ENCODE measurements at places on chromosomes 2 and 18.

DNA sequence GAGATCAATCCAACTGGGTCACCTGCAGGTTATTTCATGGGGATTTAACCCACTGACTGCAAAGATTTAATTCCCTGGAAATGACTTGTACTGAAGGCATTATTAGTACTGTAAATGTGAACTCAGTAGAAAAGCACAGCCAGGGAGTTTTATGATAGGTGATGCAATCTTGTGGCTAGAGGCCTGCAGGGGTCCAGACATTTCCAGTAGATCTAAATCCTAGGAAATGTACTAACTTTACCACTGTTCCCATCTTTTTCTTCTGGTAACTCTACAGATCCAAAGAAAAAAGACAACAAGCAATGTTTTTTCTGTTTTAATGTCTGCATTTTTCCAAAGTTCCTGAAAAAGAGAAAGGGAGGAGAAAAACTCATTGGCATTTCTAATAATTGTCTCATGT is 500.1 kb downstream of the ARHGAP15 start:
- ATAC-seq: no peak

DNA sequence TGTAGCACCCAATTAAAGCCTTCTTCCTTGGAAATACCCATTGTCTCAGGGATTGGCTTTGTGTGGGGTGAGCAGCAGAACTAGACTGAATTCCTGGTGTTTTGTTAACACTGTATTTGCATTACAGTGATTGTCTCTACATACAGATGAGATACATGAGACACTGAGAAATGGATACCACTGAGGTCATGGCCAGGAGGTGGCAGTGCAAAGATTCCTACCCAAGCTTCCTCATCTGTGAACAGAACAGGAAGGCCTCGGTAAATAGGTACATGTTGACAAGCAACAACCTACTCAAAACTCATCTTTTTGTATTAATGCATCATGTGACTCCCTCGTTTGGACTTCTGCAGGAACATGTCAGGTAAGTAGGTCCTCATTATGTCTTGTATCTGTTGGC is 445.8 kb upstream of the RGPD4 start:
- no peak for ATAC-seq

GRCh38 chr2:64296140-64296480 is 151.9 kb upstream of the PELI1 start:
- peak; percentile 97 for ATAC-seq

- no peak for ATAC-seq
Measured at GRCh38 chr2:236343400-236344161, 79.4 kb upstream of the ASB18 start.

DNA sequence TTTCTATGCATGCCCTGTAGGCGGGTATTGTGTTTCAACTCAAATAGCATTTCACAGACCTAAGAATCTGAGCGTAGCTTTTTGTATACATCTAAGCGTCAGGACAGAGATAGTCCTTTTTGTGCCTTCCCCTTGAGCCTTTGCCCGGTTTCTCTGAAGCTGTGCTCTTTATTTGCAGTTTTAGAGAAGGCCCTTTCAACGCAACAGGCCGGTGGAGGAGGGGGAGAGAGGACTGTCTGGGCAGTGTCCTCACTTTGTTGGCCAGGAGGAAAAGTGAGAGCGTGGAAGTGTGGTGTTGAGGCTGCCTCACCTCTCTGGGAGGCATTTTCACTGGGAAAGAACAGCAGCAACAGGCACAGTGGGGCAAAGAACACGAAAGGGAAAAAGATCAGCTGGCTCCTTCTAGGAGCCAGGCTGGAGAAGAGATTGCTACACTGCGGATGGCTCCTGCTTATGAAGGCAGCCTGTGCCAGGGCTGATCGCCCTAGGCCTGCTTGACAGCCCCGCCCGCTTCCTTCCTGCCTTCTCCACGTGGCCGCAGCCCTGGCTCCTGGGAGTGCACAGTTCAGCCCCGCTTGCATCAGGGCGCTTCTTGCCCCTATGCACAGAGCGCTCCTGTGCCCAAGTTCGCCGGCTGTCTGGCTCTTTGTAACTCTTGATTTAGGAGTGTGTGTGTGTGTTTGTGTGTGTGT is 195.6 kb upstream of the POU3F3 start:
- ATAC-seq: peak; percentile 88

GRCh38 chr2:127172306-127172705 is 47.8 kb downstream of the CYP27C1 start:
- no peak for ATAC-seq

DNA sequence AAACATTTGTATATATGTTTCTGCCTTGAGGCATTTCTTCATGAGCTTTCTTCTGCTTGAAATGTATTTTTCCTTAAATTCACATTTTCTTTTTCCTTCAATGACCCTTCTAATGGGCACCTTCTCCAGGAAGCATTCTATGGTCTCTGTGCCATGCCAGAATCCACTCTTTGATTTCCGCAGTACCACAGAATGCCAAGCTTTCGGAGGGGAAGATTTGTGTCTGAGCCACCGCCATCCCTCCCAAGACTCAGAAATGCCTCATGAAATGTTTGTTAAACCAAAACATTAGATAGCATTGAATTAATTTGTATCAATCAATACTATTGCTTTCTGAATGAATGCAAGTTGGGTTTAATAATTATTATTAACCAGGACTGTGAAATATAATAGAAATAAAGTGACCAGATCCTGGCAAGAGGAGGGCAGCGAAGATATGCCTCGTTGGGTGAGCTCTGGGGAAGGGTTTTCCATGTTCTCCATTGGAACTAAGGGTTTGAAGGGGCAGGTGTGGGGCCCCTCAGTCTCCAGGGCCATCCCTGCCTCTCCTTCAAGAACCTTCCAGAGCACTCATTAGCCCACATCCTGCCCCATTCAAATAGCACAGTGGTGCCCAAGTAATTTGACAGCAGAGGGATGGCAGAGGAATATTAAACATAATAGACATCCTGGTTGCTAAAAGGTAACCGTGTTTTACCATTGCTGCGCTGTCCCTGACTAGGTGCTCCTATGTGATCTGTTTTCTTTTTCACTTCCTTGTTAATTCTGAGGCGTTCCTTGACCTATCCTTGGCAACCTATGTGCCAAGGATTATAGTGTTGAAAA is 189.6 kb downstream of the MYCN start:
- ATAC-seq: no peak

DNA sequence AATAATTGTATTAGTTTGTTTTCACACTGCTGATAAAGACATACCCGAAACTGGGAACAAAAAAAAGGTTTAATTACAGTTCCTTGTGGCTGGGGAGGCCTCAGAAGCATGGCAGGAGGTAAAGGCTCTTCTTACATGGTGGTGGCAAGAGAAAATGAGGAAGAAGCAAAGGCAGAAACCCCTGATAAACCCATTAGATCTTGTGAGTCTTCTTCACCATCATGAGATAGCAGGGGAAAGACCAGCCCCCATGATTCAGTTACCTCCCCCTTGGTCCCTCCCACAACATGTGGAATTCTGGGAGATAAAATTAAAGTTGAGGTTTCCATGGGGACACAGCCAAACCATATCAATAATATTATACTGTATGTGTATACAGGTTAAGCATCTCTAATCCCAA is 73.3 kb upstream of the CABLES1 start:
- no peak for ATAC-seq

- no peak for ATAC-seq
Measured at GRCh38 chr18:62409821-62410220, 84.7 kb downstream of the TNFRSF11A start.

- ATAC-seq: no peak
Measured at GRCh38 chr2:164048729-164049128, 312.9 kb upstream of the FIGN start.

GRCh38 chr2:45629971-45630370 is 18.9 kb upstream of the SRBD1 start:
- ATAC-seq: no peak

- no peak for ATAC-seq
Measured at GRCh38 chr2:149205143-149205542, 125.2 kb upstream of the LYPD6 start.

- no peak for ATAC-seq
Measured at GRCh38 chr2:134011936-134012586, 241.8 kb upstream of the MGAT5 start.

DNA sequence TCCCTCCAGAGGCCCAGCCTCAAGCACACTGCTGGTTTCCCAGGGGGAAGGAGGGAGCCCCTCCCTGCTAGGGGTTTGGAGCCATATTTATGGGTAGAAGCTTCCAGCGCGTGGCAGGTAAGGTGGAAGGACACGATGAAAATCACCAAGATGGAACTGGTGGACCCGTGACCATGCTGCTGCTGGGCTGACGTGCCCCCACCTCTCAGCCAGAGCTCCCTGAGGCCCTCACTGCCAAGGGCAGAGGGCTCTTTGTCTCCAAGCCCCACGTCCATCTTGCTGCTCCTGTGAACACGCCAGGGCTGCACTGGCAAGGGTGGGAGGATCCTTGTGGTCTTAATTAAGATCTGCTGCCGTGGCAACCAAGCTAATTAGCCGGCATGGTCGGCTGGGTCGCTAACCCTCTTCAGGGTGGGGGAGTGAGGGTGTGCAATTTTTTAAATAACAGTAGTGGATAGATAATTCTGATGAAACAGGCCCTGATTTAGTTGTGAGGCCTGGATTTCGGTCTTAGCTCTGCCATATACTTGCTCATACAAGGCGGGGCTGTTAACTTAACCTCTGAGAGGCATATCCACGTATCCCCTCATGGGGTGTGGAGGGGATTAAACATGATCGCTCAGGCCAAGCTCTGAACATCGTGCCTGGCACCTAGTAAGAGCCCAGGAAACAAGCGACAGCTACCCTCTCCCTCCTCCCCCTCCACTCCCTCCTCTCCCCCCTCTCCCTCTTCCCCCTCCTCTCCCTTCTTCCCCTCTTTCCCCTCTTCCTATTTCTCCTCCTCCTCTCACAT is 232.8 kb downstream of the CELF4 start:
- ATAC-seq: no peak

- no peak for ATAC-seq
Measured at GRCh38 chr2:64212346-64212745, 68.1 kb upstream of the PELI1 start.

DNA sequence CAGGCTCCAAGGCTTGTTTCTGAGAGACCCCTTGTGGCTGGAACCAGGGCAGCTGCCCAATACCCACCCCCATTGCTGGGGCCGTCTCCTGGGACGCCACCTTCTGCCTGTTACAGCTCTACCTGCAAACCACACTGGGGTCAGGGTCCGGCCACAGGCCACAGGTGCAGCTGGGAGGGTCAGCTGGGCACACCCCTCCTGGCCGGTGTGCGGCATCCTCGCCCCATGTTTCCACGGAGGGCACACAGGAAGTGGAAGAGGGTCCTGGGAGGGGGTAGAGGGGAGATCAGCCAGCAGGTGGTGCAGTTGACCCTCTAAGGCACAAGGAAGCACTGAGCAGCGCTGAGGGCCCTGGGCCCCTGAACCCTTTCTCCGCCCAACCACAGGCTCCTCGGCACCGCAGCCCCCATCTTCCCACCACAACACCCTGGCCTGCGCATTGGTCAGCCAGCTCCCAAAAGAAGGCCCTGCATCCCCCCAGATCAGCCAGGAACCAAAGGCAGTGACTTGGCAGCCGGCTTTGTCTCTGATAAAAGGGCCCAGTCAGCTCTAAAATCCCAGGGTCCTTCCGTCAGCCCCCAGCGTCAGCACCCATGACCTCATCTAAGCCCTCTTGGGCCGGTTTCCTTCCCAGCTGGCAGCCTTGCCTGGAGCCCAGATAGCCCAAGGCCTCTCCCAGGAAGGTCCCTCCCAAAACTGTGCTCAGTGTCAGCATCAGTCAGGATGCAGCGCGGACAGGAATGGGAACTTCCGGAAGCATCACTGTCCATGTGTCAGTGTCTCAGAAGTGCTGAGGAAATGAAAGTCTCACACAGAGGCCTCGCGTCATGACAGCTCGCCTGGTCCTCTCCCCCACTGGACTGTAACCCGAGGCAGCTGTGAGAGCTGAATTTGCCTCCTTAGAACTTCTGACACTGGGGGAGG is 1.7 kb downstream of the ERFE start:
- ATAC-seq: no peak

DNA sequence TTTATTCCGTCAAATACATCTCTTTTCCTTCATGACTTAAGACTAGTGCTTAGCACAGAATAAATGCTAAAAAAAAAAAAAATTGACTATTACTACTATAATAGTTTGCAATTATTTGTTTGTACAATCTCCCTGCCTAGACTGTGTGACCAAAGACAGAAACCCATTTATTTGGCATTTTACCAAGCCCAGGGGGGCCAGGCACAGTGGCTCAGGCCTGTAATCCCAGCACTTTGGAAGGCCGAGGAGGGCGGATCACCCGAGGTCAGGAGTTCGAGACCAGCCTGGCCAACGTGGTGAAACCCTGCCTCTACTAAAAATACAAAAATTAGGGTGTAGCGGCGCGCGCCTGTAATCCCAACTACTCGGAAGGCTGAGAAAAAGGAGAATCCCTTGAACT is 1.4 kb downstream of the ASB3 start:
- no peak for ATAC-seq

GRCh38 chr2:142259356-142259755 is 128.5 kb upstream of the LRP1B start:
- no peak for ATAC-seq

DNA sequence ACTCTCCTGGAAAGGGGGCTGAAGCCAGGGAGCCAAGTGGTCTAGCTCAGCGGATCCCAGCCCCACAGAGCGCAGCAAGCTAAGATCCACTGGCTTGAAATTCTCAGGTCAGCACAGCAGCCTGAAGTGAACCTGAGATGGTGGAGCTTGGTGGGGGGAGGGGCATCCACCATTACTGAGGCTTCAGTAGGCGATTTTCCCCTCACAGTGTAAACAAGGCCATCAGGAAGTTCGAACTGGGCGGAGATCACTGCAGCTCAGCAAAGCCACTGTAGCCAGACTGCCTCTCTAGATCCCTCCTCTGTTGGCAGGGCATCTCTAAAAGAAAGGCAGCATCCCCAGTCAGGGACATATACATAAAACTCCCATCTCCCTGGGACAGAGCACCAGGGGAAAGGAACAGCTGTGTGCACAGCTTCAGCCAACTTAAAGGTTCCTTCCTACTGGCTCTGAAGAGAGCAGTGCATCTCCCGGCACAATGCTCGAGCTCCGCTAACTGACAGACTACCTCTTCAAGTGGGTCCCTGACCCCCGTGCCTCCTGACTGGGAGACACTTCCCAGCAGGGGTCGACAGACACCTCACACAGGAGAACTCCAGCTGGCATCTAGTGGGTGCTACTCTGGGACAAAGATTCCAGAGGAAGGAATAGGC is 282.3 kb upstream of the EPC2 start:
- no peak for ATAC-seq

DNA sequence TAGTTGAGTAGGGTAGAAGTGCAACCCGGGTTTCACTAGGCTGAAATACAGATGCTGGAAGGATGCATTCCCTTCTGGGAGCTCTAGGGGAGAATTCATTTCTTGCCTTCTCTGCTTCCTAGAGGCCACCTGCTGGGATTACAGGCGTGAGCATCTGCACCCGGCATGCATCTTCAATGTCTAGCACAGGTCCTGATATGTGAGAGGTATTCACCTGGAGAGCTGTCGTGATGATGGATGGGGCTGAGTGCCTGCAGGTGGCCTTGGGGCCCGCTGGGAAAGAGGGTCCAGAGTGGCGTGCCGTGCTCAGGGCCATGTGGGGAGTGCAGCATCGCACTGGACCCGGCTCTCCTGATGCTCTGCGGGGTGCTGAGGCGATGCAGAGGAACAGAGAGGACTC is 6.6 kb upstream of the NTSR2 start:
- ATAC-seq: peak; percentile 10

DNA sequence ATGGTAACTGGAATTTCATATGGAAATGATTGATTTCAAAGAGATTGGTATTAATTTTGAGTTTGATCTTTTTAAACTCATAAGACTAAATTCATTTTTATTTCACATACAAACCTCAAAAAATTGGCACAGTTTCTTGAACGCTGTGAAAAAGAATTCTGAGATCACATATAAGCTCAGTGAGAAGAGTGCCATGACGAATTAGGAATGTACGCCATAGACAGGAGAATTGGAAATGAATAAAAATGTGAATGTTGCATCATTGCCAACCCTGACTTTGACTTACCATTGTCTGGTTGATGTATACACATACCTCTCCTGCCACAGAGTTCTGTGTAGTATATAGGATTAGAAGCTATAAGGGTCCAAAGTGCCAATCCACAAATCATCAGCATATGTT is 290.4 kb upstream of the ZC3H15 start:
- no peak for ATAC-seq
